Skeletal muscle cell (primary cell): ENCODE measurements at places on chromosomes 2 and 18.

DNA sequence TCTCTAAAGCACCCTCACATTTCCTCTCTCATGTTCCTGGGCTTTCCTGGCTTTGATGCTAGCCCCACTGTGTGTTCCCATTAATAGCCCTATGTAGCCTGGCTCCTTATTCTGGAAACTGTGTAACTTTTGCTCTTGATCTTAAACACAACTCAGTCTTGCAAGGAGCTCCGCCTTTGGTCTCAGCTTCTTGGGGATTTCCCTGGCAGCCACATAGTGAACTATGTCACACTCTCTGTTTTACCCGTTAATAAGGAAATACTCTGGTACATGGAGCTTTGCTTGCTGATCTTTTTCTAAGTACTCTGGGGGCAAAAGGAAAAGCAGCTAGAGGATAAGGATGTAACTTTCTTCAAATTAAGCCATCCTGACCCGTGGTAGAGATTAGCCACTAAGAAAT lies 259.3 kb downstream of the NEDD4L start:
- DNase-seq, result no peak

DNA sequence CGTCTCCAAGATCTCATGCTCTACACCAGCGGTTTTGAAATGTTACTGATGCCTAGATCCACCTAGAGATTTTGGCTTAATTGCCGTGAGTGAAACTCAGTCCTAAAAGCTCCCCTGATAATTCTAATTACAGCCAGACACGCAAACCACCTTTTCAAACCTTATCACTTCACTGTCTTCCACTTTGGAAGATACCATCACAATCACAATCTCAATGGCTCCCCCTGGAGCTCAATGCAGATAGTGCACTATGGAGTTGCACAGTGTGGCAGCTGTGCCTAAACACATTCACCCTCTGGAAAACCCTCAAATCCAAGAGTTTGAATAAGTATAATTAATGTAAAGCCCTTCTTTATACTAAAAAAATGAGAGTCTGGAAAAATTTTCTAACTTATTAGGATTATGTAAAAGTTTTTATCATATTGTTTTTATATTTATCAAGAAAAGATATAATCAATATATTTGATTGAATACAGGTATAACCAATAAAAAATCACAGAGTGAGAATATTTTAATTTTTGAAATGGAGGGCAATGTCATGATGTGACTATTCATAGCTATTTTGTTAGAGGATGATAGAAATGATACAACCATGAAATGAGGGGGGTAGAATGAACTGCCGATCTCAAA lies 102.9 kb upstream of the SLC8A1 start:
- DNase-seq, result peak; percentile 4

DNA sequence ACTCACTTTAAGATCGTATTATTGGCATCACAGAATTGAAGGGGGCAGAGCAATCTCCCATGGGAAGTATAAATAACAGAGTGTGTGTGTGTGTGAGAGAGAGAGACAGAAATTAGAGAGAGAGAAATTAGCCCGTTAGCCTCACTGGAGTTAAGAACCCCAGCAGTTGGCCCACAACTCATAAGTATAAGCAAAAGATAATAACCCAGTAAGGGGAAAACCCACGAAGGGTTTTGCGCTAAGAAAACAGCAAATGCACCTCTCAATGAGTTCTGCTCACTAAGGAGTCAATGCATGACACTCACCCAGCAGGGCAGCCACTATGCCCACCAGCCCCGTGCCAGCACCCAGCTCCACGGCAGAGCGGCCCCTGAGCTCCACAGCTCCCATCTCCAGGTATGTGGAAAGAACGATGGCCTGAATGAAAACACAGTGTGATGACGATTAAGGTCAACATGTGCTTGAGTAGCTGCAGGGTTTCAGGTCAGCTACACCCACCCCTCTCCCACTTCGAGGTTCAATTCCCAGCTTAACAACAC lies 3.6 kb downstream of the METTL21A start:
- no peak for DNase-seq

DNA sequence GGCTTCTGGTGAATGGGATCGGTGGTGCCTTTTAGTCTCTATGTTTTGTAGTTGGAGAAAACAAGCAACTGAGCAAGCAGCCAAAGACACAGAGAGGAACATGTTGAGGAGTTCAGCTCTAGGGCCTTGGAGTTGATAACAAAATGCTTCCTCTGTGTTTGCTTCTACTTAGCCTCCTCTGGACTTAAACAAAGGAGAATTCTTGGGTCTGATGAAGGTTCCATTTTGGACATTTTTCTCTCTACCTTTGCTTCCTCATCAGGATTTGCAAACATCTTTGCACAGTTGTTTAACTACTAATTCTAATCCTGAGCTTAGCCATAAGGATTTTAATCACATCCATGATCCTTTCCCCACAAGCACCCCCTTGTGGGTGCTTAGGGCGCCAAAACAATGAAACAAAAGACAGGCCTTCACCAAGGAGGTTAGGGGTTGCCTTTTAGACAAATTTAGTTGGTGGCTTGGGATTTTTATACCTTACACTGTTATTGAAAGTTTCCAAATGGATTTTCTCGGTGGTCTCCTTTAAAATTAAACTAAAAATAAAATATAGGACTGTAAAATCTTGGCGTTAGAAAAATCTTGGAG lies 148.5 kb upstream of the SATB2 start:
- no peak for DNase-seq

DNA sequence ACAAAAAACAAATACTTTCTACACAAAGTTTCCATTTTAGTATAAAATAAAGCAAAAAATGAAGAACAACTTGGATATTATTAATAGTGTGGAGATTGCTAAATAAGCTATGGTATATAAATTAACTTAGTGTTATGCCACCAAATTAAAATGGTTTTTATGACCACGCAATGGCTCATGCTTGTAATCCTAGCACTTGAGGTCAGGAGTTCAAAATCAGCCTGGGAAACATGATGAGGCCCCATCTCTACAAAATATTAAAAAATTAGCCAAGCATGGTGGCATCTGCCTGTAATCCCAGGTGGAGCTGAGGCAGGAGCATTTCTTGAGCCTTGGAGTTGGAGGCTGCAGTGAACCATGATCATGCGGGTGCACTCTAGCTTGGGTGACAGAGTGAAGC lies 108.8 kb downstream of the SH3RF3 start:
- no peak for DNase-seq

- no peak for DNase-seq
Measured at GRCh38 chr2:45013229-45014015, 4.2 kb upstream of the SIX2 start.

- no peak for DNase-seq
Measured at GRCh38 chr2:30866974-30867373, 59.7 kb upstream of the CAPN13 start.

GRCh38 chr2:178882666-178883440 lies 75.6 kb upstream of the TTN start:
- DNase-seq, result peak; percentile 60

GRCh38 chr2:58039170-58039611 lies 7.4 kb upstream of the VRK2 start:
- DNase-seq, result peak; percentile 28

DNA sequence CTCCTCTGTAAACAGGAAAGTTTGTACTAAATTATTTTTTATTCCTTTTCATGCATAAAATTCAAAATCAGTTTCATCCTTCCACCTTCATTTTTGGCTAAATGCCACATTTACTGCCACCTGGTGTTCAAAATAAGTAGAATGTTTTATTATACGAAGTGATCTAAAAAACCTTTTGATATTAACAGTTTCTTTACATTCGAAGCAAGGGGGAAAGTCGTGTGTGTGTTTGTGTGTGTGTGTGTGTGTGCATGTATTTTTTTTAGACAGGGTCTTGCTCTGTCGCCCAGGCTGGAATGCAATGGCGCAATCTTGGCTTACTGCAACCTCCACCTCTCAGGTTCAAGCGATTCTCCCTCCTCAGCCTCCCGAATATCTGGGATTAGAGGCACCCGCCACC lies 9.0 kb upstream of the SCN9A start:
- DNase-seq, result no peak

DNA sequence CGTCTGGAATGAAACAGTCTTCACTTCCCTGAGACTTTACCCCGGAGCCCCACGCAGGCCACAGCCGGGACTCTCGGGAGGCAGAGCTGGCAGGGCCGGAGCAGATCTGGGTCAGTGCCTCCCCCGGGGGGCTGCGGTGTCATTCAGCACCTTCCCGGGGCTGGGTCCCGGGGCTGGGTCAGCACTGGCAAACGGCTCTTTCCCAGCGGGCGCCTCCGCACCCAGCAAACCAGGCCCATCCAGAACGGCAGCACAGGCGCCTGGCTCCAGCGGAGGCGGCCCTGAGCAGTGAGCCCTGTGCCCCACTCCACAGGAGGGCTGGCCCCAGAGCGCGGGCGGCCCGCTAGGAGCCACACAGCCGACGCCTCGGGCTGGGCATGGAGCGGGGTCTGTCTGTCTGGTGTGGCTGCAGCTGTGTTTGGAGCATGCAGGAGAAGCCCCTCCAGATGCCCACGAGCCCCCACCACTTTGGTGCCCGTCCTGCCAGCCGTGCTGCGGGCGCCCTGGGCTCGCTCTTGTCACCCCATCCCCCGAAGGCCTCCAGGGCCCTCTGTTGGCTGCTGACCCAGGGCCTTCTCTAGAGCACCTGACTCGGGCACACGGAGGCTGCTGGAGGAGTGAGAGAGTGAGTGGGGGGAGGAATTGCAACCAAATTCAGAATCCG lies 132.1 kb upstream of the CTDP1 start:
- DNase-seq, result no peak

GRCh38 chr2:40204268-40204667 lies 247.6 kb downstream of the SLC8A1 start:
- DNase-seq, result no peak

- peak; percentile 51 for DNase-seq
Measured at GRCh38 chr18:944440-944839, 39.8 kb downstream of the ADCYAP1 start.

GRCh38 chr2:68100189-68100588 lies 37.4 kb upstream of the C1D start:
- no peak for DNase-seq

DNA sequence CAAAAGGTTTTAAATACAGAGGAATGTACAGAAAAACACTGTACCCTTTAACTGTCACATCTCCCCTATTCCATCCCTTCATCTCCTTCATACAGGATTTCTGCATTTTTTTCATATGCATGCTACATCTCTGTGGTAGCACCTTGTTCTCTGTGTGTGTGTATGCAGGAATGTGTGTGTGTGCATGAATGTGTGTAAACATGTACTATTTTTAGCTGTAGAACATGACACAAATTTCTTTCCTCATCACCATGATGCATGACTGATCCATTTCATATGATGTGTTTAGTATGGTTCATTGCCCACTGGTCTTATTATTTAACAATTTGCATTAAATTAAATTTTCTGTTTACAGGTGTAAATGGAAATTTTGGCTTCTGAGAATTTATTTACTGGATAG lies 21.5 kb upstream of the ZEB2 start:
- no peak for DNase-seq

DNA sequence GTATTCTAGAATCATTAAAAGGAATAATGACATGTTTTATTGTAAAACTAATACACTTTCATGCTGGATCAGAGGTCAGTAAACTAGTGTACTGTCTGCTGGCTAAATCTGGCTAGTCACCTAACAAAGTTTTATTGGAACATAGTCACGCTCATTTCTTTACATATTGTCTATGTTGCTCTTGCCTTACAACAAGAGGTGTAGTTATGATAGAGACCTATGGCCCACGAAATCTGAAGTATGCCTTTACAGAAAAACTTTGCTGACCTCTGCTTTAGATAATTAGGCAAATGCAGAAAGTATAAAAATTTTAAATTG lies 29.9 kb upstream of the SCYGR2 start:
- DNase-seq, result no peak

DNA sequence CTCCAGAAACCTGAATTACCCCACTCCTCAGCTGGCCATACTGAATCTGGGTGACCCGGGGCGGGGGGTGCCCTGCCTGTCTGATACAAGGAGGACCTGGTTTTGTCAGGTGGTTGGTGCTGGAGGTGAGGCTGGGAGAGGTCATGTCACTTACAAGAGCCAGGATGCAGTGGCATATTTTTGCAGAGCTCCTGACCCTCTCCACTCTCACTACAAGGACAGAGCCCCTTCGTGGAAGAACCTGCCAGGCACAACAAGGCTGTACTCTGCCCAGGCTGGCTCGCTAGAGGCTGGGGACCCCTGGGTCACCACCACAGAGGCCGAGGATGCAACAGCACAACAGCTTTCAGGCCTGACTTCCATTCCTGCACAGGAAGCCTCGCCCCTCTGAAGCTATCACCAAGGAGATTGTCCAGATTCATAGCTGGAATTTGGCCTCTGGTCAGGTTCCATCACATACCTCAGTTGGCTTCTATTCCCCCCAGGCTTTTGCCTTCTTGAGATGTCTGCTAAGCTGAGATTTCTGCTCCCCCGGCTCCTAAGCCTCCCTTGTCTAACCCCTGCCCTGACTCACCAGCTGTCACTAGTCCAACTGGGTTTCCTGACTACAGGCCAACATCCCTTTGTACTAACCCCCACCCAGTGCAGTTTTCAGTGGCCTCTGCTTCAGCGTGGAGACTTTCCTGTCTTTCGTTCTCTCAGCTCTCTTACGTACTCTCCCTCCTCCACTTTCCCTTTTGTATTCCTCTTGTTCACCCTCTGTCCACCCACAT lies 132.5 kb upstream of the EPAS1 start:
- DNase-seq, result peak; percentile 99

- DNase-seq, result no peak
Measured at GRCh38 chr18:46400449-46400848, 256.6 kb downstream of the LOXHD1 start.

- DNase-seq, result no peak
Measured at GRCh38 chr2:43240766-43241150, 14.4 kb upstream of the ZFP36L2 start.

GRCh38 chr2:223954401-223954800 lies 2.9 kb upstream of the MRPL44 start:
- DNase-seq, result peak; percentile 82

DNA sequence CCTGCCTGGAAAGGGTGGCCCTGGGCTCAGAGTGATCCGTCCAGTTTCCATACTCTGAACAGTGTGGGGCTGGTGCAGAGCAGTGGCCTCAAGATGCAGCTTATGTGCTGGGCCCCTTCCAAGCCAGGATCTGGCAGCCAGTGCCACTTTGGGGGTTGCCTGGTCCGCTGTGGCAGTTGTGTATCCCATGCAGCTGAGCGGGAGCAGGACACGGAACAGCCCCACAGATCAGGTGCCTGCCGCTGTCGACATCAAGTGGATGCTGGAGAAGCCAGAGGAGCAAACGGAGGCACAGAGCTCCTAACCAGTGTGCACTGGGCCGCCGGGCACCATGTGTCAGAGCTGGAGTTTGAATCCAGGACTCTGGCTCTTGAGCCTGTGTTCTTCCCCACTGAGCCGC lies 112.0 kb downstream of the CABLES1 start:
- DNase-seq, result no peak

- no peak for DNase-seq
Measured at GRCh38 chr2:589281-590130, 87.7 kb downstream of the TMEM18 start.

DNA sequence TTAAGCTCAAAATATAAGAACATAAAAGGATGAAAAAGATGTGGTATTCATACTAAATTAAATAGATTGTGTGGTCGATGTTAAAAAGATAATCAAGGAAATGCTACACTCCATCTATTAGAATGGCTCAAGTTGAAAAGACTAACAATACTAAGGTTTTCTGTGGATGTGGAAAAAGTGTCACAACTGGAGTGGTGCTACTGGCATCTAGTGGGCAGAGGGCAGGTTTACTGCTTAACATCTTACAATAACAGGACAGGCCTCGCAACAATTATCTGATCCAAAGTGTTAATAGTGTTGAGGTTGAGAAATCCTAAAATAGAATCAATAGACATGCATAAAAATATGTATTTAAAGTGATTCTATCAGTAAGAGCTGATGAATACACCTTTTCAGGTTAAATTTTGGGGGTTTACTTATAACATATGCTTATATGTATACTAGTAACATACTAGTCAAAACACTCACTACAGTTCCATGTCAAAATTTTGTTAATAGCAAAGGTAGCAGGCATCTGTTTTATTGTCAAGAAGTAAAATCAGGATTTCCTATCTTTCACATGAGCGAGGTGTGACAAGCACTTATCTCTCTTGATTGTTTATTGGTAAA lies 91.5 kb upstream of the TMEFF2 start:
- DNase-seq, result peak; percentile 24
